SHP77 (cell line): ENCODE measurements at places on chromosomes 16 and 17.

DNA sequence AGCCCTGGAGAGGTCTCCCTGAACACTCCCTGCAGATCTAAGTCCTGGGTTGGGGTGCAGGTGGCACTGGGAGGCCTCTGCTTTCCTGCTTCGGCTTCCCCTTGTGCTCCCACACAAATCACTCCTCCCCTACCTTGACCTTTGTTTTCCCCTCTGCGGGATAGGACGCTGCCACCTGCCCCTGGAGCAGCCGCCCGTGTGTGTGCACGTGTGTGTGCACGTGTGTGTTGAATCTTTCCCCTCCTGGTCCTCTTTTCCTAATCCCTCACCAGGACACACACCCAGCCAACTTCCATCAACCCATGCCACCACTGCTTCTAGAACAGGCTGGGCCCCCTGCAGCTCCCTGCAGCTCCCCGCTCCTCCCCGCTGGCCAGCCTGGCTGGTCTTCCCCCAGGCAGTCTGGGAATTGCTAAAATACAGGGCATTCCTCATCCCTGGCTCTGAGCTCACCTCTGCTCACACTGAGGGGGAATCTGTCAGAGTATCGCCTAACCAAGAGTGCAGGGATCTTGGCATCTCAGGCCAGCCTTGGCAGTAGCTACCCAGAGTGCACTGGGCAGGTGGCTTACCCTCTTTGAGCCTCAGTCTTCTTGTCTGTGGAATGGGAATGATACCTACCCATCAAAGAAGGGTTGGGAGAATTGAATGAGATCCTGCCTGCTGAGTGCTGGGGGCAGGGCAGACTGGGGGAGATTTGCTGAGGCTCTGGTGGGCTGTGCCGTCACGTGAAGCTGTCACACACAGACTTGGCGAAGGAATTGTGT, 198.5 kb downstream of the NTN1 start:
- DNase-seq, result no peak

DNA sequence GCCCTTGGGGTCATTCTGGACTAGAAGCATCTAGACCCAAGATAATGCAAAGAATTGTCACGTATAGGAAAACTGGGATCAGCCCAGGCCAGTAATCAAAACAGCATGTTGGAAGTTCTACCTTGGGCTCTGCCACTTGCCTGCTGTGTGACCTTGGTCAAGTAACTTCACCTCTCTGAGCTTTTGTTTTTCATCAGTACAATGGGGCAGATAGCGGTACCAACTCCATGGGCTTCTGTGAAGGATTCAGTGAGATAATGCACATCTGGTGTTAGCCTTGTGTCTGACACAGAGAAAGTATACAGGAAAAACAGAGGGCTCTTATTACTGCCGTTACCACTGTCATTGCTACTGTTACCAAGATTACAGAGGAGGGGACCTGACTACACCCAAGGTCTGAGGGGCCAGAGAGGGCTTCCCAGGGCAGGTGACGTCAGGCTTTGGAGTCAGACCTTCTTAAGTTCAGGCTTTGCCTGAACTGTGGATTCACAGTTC, 24.6 kb downstream of the CMIP start:
- no peak for DNase-seq

GRCh38 chr17:4195306-4195705, 52.3 kb downstream of the CYB5D2 start:
- no peak for DNase-seq

- no peak for DNase-seq
Observed at GRCh38 chr17:60079401-60080243, 901 bp upstream of the HEATR6 start.

- DNase-seq, result no peak
Observed at GRCh38 chr16:84478172-84478947, 26.1 kb downstream of the MEAK7 start.

DNA sequence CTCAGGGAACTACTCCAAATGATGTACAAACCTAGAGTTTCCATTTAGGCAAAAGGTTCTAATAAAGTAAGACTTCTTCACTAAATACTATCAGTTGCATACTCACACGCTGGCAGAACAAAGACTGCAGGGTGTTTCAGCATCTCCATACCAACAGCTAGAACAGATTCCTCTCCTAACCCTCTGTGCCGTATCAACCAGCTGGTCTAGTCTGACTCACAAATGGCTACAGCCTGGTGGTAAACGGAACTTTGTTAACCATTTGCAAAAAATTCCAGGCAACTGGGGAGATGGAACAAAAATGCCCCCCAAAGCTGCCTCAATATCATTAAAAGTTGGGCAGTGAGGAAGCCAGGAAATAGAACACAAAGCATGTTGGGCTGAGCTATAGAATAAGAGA, 217.1 kb downstream of the GRIN2A start:
- DNase-seq, result no peak

DNA sequence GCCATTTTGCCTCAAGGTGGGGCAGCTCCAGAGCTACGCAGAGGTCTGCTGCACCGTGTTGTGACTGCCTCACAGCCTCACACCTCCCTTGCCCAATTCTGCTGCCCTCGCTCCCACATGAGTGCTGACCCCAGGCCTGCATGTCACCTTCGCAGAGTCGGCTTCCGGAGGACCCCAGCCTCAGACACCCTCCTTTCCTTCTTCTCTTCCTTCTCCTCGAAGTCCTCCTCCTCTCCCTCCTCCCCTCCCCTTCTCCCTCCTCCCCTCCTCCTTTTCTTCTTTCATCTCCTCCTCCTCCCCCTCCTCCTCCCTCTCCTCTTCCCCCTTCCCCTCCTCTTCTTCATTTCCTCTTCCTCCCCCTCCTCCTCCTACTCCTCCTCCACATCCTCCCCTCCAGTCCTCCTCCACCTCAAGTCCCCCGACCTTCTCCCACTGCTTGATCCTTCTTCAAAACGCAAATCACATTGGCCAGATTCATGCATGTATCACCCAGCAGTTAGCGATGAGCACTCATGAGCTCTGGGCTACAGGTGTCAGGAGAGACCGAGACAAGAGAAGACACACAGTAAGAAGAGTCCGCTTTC, 243.8 kb downstream of the RBFOX3 start:
- no peak for DNase-seq
